A549 treated with GW870086 at 1 μM for 4 hours (cell line): ENCODE measurements at places on chromosomes 2 and 18. TPM values are rescaled to one million over a fixed set of nuclear protein-coding genes. Genes with fewer than 3 reads are reported as not detected.

C2orf78 gene
- not detected in 5 replicates for total RNA-seq

PROC gene
- 4.0 to 4.6 TPM (median 4.2 TPM) in 5 replicates for total RNA-seq

SLC20A1 gene
- 161 to 186 TPM (median 183 TPM) in 5 replicates for total RNA-seq

REG1B gene
- total RNA-seq, result not detected in 5 replicates

IFIH1 gene
- total RNA-seq, result 0.80 to 1.6 TPM (median 1.3 TPM) in 5 replicates
